ENCODE measurements at places on chromosomes 4 and X.

- no peak for DNase-seq
Observed at GRCh38 chr4:31427691-31428090, 707.5 kb downstream of the PCDH7 start.

- DNase-seq, result no peak
Observed at GRCh38 chrX:119899125-119899524, 3.4 kb downstream of the AKAP14 start.

DNA sequence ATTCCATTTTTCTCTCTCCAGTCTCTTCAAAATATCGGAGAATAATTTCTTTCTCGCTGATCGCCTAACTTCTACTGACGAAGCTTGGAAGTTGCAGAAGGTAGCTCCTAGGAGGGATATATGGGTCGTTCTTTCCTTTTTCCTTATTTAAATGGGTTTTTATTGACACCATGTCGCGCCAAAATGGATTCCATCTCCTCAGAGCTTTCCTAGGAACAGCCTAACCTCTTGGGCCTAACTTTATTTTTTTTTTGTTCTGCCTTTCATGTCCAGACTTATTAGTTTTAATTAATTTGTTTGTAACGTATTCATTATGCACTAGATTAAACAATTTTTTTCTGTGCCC lies 359.4 kb upstream of the ZCCHC13 start:
- no peak for DNase-seq

DNA sequence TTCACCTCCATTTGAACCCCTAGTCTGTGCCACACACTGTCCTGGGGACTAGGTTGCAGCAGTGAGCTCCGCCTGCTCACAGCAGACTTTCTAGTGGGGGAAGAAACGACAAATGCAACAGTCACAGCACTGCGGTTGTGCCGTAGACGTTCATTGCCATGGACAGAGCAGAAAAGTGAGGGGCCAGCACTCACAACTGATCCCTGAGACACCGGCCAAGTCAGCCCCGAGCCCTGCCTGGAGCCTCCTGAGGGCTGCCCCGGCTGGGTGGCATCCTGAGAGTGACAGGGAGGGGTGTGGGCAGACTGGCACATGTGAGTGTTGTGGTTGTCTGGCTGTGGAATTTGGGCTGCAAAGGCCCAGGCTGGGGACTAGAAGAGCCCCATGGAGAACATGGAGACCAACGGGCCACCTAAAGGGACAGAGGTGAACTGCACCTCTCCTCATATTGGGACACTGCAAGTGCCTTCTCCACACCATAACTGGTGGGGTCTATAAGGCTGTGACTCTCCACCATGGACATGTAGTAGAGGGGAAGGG lies 4.6 kb downstream of the DUSP9 start:
- DNase-seq, result no peak
